CD4-positive, alpha-beta T cell treated with Interleukin-2 at 100 ng/mL for 4 hours (primary cell): ENCODE measurements at places on chromosomes 6 and 20.
A peak's percentile ranks its signal among the peaks of the same experiment; 100 is the strongest.

DNA sequence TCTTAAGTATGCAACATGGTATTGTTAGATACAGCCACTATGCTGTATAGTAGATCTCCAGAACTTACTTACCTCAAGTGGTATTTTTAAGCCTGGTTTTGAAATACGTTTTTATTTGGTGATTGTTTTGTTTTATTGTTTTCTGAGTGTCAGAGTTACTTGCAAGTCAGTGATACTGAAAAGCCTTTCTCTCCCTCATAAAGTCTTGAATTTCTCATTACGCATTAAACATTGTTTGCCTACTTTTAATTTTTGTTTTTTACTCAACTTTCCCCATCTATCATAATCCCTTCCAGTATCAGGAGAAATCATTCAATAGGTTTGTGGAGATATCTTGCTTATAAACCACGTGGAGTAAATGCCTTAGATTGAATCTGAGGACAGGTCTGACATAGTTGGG is 214.9 kb downstream of the DOK5 start:
- no peak for DNase-seq

- DNase-seq, result no peak
These were observed 676.6 kb downstream of the DHX35 start for GRCh38 chr20:39638731-39639130.

DNA sequence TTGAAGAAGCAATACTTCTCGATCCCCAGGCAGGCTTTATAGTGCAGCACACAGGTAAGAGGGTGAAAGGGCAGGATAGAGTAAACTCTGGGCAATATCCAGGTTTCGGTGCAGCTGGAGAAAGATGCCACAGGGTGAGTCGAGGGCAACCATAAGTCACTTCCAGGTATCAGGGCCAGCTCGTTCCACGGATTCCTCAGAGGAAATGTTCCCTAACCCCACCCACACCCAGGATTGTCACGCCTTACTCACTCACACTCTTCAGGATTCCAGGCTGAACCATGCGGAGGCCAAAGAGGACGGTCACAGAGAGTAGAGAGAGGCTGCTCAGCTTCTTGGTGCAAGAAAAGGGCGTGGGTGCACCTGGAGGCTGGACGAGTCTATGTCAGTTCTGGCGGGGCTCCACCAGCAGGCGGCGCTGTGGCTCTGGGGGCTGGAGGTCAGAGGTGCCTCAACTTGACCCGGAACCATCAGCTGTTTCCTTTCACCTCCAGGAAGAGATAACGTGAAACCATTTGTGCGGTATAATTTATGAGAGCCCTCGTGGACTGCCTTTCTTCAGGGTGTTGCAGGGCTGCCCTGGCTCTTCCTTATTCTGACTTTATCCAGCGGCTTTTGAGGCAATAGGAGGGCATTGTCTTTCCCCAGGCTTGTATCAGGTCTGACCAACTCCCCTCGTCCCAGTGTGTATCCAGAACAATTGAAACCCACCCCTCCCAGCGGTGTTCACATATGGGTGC is 14.5 kb upstream of the WFDC12 start:
- DNase-seq, result peak; percentile 22

- no peak for DNase-seq
These were observed 73.2 kb downstream of the ATRN start for GRCh38 chr20:3543901-3544507.

DNA sequence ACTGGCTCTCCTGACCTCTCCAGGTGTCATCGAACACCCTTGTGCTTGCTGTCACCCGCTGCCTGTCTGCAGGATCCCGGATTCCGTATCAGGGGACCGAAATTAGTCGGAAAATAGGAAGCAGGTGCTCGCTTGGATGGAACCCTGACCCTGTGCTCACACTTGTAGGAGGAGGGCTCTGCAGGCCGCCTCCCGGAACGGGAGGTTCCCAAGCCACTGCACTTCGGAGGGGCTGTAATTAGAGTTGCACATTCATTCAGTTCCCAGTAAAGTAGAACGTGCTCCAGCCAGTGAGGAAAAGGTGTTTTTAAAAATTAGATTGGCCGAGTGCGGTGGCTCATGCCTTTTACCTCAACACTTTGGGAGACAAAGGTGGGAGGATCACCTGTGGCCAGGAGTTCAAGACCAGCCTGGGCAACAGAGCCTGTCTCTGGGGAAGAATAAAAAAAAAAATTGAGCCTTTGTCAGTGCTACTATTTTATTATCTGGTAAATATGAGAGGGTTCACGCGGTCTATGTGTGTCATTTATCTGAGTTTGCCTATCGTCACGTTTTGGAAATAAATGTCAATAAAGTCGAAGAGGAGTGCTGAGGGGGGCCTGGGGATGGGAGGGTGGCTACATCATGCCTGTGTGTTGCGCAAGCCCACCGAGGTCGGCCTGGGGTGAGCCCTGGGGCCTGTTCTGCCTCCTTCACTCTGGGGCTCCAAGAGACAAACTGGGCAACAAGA is 1.5 kb upstream of the GMEB2 start:
- peak; percentile 72 for DNase-seq

DNA sequence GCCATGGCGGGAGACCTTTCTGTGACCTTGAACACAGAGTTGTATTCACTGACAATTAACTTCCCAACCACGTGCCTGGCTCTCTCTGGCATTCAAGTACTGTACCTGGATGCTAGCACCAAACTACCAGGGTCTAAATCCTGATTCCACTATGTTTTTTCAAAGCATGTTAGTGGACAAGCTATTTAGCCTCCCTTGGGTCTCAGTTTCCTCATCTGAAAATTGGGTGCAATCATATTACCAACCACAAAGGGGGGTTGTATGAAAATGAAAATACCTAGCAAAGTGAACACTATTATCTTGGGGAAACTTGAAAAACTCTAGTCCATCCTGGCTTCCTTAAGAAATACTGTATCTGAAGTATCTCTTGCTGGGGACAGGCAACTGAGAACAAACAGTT is 308.7 kb upstream of the SGK1 start:
- no peak for DNase-seq

- DNase-seq, result no peak
These were observed 713.1 kb downstream of the HDGFL1 start for GRCh38 chr6:23282252-23283021.

DNA sequence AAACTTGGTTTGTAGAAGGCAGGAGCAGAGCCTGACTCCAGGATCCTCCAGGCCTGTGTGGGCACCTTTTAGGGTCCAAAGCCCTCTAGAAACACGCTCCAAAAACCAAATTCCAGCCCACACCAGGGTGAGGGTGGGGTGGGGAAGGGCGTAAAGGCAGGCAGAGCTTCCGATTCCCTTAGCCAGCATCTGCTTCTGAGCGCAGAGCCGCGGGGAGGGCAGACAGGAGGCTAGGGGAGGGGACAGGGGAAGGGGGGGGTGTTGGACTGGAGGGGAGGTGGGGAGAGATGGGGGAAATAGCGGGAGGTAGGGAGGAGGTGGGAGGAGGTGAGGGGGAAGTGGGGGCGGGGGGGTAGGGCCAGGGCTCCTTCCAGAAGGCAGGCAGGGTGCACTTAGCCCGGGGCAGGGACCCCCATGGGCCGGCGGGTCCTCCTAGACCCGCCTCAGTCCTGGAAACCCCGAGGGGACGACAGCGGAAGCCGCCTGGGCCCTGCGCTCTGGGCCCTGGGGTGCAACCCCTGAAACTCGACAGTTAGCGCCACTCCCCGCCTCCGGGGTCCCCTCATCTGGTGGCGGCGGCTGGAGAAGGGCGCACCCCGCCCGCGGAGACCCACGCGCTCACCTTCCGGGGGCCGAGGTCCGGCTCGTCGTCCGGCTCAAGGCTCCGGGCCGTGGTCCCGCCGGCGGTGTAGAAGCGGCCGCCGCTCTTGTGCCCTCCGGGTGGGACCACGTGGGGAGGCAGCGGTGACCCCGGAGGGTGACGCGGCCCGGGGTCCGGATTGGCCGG is 22.0 kb upstream of the FRMD1 start:
- no peak for DNase-seq

- no peak for DNase-seq
These were observed 164.9 kb downstream of the UTRN start for GRCh38 chr6:144449911-144450597.

DNA sequence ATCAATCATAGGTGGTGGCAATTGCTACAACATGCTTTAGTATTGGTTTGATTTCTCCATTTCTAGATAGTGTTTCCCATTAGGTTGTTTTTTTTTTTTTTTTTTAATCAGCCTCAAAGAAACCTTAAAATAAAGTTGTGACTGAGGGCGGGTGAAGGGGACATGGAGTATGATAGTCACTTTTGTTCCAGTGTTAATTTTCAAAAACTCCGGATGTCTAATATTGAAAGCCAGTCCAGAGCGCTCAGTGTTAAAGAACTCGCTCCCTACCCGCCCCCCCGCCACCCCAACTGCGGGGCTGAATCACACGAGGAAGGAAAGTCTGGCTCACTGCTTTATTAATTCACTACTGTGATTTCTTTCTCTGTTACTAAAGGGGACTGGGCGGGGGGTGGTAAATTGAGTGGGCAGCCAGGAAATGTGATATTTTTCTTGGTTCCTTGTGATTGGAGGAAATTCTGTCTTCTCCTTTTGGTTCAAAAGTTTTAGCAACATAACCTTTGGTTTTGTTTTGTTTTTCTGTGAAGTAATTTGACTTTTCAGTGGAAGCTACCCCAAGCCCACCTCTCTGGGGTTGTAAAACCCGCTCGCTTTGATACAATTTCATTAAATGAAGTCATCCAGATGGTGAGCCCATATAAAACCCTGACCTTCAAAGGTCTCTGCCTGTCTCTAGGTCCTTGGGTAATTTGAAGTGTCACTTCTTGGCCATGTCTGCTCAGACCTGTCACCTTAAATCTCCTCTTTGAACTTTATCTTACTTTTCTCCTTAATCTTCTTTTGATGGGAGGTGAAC is 38.0 kb downstream of the TNFAIP3 start:
- peak; percentile 55 for DNase-seq

- DNase-seq, result no peak
These were observed 66.1 kb upstream of the MLN start for GRCh38 chr6:33869826-33870423.

GRCh38 chr20:47336129-47336754 is 20.3 kb downstream of the ZMYND8 start:
- DNase-seq, result no peak

- DNase-seq, result no peak
These were observed 11.6 kb upstream of the KCNG1 start for GRCh38 chr20:51034476-51034875.

DNA sequence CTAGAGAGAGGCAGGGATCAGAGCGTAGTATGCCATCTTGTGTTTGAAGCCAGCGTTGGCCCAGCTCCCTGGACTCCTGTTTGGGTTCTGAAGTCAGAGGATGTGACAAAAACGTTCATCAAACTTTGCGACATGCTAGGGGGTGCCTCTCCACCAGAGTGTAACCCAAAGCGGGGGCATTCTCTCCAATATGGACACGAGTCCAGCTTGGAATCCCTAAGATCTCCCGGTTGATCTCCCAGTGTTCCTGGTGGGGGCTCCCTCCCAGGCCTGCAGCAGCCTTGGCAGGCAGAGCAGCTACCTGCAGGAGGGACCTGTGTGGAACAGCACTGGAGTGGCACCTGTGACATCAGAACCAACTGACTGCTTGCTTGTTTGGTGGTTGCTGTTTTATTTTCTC is 218.8 kb upstream of the ECI2 start:
- DNase-seq, result no peak

GRCh38 chr6:98840996-98841513 is 6.7 kb downstream of the POU3F2 start:
- no peak for DNase-seq

DNA sequence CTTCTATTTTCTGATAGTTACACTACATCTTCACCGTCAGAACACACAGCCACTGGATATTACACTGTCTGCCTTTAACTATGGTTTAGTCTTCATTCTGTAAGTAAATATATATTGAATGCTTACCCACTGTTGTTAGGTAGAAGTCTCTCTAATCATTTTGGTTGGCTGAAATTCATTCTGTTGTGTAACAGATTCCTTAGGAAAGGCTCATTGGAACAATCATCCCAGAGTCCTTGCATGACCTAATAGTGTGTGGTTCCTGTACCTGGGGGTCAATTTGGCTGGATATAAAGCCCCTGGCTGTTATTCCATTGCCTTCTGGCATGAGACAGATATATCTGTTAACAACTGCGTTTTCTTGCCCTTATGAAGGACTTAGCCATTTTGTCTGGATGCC is 9.9 kb downstream of the BLOC1S5 start:
- DNase-seq, result no peak

GRCh38 chr6:32173051-32173727 is 2.7 kb downstream of the AGPAT1 start:
- DNase-seq, result no peak

DNA sequence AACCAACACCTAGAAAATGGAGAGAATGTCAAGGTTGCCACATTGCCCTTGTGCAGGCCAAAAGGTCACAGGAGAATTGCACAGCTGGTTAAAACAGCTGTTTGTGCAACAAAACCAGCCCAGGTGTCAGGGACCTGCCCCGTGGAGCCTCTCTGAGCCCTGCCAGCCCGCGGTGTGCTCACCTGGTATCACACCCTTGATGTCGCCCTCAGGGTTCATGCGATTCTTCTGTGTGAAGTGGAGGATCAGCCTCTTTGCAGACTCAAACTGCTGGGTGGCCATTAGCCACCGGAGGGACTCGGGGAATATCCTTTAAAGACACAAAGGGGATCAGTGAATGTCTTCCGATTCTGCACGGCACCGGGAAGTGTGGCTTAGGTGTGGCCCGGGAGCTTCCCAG is 39.2 kb downstream of the PSMG4 start:
- no peak for DNase-seq

GRCh38 chr6:36825452-36825851 is 13.8 kb downstream of the CPNE5 start:
- DNase-seq, result no peak

GRCh38 chr6:97023982-97024381 is 99.5 kb downstream of the KLHL32 start:
- no peak for DNase-seq

GRCh38 chr6:128731249-128732165 is 151.4 kb upstream of the LAMA2 start:
- peak; percentile 3 for DNase-seq

- no peak for DNase-seq
These were observed 154.3 kb downstream of the IPCEF1 start for GRCh38 chr6:154202339-154202738.

- no peak for DNase-seq
These were observed 56.1 kb downstream of the VSTM2L start for GRCh38 chr20:37958856-37959520.

DNA sequence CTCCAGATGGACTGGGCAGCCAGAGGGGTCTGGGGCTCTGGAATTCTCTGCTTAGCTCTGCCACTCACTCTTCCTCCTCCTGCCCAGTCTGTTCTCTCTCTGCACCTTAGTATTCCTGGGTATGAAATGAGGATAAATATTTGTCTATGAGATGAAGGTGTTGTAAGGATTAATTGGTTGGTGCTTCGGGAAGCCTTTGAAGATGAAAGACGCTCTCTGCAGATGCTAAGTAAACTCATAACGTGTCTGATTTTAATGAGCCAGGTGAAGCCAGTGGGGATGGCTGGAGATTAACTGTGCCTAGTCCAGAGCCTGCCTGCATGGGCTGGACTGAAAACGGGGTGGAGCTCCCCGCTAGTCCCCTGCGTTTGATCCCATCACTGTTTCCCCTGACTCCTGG is 23.1 kb upstream of the TCP11 start:
- DNase-seq, result no peak

GRCh38 chr6:13164291-13164690 is 164.0 kb downstream of the TBC1D7 start:
- no peak for DNase-seq

GRCh38 chr6:138986578-138986977 is 1.5 kb downstream of the REPS1 start:
- peak; percentile 57 for DNase-seq
